AG10803 (cell line): ENCODE measurements at places on chromosomes 3 and 15.

GRCh38 chr15:60933900-60934885 is 294.9 kb downstream of the RORA start:
- peak; percentile 66 for DNase-seq

DNA sequence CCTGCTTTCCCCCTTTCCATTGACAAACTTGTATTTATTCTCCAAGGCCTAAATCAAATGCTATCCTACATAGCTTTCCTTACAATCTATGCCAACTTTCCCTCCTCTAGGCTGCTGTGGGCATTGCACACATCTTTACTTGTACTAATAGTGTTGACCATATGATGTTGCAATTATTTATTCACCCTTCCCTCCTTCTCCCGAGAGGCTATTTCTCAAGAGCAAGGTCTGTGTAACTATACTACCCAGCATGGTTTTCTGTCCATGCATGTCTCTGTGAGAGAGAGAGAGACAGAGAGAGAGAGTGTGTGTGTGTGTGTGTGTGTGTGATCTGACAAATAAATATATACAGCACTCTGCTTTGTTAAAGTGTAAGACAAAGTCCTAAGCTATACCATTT is 63.8 kb downstream of the GTPBP8 start:
- DNase-seq = peak; percentile 94

DNA sequence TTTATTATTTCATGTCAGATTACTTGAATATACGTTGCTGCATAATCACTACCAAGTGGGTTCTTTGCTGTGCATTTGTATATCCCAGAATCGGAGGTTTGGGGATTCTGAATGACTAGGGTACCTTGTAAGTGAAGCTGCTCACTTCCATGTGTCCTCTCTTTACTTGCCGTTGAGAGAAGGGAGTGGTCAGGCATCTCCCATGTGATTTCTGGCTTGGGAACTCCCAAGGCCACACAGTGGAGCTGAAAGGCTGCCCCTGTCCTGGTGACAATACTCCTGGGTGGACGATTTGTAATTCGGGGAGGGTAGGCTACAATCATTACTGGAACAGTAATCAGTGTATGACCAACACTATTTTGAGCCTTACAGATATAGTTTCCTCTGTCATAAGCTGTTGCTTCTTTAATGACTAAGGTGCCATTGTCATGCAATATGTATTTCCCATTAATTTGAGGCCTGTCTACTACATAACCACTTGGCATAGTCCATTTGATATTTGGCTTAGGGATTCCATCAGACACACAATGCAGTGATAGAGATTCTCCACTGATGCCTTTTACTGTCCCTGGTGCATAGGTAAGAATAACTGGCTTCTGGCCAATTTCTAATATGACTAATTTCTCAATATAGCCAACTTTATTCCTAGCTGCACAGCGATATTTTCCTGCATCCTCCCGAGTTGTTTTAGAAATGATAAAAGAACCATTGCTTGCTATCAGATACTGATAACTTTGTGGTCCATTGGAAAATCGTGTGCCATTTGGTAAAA is 24.0 kb downstream of the IGSF10 start:
- no peak for DNase-seq

GRCh38 chr3:136075811-136076210 is 110.3 kb downstream of the PPP2R3A start:
- peak; percentile 70 for DNase-seq

DNA sequence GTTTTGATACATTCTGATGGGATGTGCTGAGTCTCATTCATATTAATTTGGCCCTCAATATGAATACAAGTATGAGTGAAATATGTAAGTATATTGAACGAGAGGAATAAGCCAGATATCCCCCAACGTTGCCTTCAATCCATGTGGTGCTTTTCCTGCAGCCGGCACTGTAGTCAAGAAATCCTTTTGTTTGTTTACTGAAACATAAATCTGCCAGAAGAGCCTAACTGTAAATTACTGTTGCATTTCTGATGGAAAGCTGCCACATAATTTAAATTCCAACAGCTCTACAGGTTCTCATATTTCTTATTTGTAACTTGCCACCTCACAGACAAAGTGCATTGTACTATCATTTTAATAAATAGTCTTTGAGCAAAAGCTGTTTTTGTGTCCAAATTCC is 314.0 kb downstream of the KBTBD8 start:
- no peak for DNase-seq

GRCh38 chr15:92538115-92538514 is 117.5 kb downstream of the FAM174B start:
- no peak for DNase-seq

GRCh38 chr15:77243716-77244401 is 172.9 kb upstream of the TSPAN3 start:
- no peak for DNase-seq

GRCh38 chr3:32880225-32880624 is 62.4 kb downstream of the TRIM71 start:
- DNase-seq = no peak

DNA sequence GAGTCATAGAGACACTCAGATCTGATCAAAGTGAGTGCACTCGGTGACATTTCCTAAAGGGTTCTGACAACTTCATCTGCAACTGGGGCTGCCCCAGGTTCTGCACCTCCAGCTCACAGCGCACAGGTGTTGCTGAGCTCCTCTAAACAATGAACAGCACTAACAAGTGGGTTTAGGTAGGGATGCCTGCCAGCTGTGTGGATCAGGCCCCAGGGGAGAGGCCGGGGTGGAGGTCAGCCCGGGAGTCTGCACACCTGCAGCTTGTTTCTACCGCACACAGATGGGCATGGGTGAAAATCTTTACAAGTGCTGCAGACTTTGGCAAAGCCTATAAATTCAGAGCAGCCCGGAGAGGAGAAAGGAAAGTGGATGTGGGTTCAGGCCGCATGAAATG is 355 bp downstream of the FBXW12 start:
- no peak for DNase-seq

DNA sequence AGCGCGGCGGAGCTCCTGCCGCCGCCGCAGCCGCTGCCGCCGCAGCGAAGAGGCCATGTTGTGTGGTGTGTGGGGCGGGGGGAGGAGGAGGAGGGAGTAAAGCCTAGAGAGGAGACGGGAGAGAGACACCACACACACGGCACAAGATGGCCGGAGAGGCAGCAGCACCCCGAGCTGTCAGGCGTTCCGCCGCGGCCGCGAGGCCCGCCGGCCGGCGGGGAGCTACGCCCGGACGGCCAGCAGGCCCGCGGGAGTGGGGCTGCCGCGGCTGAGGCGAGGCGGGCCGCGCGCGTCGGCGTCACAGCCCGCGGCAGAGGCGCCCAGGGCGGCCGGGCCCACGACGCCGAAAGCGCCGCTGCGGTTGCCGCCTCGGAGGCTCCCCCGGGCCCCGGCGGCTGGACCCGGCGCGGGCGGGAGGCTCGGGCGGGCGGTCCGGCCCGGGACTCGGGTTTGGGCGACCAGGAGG is 17.4 kb upstream of the CHD2 start:
- no peak for DNase-seq

- no peak for DNase-seq
Observed at GRCh38 chr3:169143506-169143905, 520.0 kb downstream of the MECOM start.

- DNase-seq = peak; percentile 97
Observed at GRCh38 chr3:171809861-171810628, at the start of gene PLD1. TSS of gene PLD1 (minus strand) at chr3:171810483. CDS start at chr3:171738051, 72,432 bp downstream.

DNA sequence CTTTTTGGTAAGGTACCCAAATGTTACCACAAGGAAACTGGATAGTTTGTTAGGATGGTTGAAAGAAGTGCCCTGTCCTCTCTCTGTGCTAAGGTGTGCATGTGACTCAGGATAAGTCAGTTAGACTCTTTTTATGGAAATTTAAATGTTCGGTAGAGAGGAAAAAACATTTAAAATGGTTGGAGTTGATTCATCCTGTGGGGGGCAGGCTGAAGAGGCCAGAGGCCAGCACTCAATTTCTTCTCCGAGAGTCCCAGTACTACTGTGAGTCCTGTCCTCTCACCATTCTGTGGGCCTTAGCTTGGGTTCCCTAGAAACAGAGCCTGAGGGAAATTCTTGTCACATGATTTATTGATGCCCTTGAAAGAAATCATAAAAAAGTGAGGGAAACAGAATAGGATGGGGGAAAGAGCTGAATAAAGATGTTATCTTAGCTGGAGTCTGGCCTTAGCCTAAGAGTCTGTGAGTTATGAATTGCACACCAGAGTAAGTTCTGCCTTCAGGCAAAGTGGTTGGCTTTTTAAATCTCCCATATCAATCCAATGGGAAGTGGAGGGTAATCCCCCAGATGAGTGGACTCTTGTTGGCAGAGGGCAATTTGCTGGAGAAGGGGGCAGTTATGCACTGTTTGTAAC is 106.5 kb upstream of the GALNT15 start:
- DNase-seq = no peak

GRCh38 chr3:192433704-192434103 is 293.6 kb downstream of the FGF12 start:
- no peak for DNase-seq

- DNase-seq = peak; percentile 94
Observed at GRCh38 chr15:80489030-80489594, 84.9 kb downstream of the ARNT2 start.

DNA sequence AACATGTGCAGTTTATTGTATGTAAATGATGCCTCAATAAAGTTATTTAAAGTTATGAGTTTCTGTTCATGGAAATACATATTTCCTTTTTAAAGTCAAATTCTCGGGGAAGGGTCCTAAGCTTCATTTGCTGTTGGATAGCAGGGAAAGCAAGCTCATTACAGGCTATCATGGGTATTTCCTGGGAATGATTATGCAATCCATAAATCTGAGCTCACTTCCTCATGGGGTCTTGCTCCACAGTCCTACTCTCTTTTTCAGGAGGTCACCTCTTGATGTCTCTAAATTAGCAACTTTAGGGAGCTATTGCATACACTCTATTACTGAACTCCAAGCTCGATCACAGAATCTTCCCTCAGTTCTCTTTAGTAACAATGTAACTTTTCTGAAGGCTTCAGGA is 69.9 kb upstream of the TP63 start:
- DNase-seq = no peak

DNA sequence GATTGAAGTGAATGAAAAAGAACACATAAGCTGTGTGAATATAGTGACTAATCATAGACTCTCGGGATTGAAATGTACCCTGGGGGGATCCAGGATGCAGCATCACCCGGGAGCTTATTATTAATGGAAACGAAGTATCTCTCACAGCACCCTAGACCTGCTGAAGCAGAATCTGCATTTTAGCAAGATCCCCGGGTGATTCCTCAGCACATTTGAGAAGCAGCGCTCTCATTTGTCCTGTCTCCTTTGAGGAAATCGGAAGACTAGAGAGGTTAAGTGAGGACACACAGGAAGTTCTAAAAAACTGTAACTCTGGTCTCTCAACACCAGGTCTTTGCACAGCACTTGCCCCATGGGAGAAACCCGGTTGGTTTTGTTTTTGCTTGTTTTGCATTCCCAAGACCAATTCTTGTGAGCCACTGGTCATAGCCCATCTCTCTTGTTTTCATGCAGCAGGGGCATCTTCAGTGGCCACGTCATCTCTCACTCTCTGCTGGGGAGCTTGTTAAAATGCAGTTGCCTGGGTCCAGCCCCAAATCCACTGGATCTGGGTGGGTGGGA is 30.2 kb downstream of the ZNF710 start:
- DNase-seq = peak; percentile 77

DNA sequence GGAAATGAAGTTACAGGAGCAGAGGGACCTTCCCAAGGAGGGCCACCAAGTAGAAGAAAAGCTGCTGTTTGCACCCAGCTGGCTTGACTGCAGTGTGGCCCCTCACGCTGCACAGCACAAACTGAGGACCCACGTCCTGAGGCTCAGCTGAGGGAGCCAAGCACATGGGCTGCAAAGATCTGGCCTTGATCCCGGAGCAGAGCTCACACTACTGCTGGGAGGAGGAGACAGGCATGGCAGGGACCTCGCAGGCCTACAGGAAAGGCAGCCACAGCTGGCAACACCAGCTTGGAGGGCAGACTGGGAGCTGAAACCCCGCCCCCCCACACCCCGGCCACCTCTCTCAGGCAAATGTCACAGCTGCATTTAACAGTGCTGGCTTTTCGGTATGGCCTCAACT is 39.7 kb downstream of the KLHL25 start:
- DNase-seq = peak; percentile 38

- DNase-seq = peak; percentile 86
Observed at GRCh38 chr15:86624261-86625036, 544.8 kb downstream of the AGBL1 start.

- no peak for DNase-seq
Observed at GRCh38 chr15:68080783-68081182, 26.7 kb downstream of the PIAS1 start.

- DNase-seq = peak; percentile 60
Observed at GRCh38 chr3:193987186-193987585, 148.8 kb upstream of the HES1 start.

- DNase-seq = no peak
Observed at GRCh38 chr3:126491221-126492013, 15.7 kb upstream of the ZXDC start.

GRCh38 chr15:23860290-23861245 is 173.5 kb upstream of the NDN start:
- no peak for DNase-seq

- peak; percentile 24 for DNase-seq
Observed at GRCh38 chr3:56269755-56270535, 198.3 kb downstream of the ERC2 start.

DNA sequence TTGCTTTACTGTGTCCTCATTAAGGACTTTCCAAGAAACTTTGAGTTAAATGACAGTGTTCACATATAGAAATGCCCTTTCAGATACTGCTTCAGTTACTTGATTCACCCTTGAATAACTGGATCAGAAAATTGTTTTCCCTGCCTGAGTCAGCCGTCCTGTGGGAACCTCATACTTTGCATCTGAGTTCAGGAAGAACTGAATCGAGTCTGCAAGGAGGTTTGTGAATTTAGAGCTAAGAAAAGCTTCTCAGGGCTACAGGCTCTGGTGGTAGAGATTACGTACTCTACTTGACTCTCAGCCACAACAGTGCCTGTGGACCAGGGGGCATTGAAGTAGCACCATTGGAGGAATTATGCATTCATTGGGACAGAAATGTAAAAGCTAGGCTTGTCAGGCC is 252.4 kb upstream of the C2CD4B start:
- DNase-seq = peak; percentile 35

DNA sequence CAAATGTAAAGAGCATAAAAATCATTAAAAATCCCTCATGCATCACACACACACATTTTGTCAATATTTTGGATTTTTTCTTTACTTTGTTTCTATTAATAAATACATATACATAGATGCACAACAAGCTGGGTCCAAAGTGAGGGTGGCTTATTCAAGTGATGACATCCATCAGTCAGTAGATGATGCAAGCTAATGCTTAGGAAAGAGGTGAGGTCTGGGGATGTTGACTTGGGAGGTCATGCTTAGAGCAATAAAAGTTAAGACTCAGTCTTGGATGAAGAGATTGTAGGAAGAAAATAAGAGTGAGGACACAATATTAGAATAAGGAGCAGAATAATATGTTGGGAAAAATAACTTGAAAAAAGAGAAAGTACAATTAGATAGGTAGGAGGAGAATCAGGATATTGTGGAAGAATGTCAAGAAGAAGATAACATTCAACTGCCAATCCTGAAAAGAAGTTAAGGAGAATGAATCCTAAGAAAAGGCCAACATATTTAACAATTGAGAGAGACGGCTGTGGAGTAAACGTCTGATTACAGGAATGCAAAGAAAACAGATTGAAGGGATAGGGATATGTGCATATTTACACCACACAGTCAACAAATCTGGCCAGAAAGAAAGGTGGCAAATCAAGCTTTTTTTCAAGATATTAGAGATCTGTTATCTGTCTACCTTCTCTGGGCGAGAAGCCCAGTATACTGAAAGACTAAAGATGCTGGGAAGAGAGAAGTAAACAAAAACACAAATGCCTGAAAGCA is 111.0 kb upstream of the TJP1 start:
- DNase-seq = no peak
